ENCODE measurements at places on chromosomes 2 and 18. TPM values are rescaled to one million over a fixed set of nuclear protein-coding genes. Genes with fewer than 3 reads are reported as not detected.

Gene FMNL2
- total RNA-seq, result 5.7 TPM

Gene ANKRD29
- 3.3 TPM for total RNA-seq

Gene LONRF2
- 29.7 TPM for total RNA-seq

Gene PTPN18
- 19.5 TPM for total RNA-seq

Gene REG1A
- not detected for total RNA-seq

Gene MCFD2
- 47.4 TPM for total RNA-seq

Gene RNU2-63P
- not detected for total RNA-seq

Gene POTEE
- total RNA-seq, result not detected

Gene C2orf78
- total RNA-seq, result not detected

Gene GNLY
- total RNA-seq, result 1.4 TPM

Gene MCM6
- 5.0 TPM for total RNA-seq

Gene NAT8
- total RNA-seq, result not detected

- no peak for DNase-seq
Observed at GRCh38 chr18:286515-287310, 18.9 kb upstream of the THOC1 start.

DNA sequence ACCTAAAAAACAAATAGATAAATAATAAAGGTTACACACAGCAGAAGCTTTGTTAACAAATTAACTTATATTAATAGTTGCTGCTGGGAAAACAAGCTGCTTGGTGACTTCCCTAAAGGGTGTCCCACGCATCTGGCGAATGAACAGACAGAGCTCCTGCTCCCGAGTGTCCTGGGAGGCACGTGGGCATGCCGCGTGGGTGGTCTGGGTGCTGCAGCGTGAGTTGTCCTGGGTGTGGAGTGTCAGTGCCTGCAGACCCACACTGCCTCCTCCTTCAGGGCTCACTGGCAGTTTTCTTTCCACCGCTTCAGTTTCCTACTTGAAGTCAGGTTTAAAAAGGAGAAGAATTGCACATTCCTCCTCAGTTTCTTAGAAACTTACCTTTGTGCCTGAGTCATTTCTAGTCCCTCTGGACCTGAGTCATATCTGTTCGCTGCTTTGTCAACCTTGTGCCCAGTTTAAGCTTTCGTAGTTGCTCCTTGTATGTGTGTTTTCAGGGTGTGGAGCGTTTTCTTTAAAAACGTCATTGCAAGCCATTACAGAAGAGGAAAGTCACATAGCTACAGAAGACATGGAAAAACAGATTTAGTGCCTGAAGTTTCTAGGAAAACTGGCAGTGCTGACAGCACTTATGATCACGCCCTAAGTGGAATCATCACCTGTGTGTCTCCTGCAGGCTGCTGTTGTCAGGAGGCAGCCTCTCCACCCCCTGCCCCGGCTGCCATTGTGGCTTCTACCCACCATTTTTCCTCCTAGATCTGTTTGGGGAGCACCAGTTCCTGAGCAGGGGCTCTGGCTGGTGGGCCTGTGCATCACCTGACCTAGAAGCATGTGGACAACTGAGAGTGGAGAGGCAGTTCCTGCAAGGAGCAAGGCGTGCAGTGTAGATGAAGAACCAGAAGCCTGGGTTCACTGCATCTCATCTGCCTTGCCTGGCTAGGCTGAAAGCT is 24.5 kb downstream of the IMPA2 start:
- DNase-seq, result no peak

DNA sequence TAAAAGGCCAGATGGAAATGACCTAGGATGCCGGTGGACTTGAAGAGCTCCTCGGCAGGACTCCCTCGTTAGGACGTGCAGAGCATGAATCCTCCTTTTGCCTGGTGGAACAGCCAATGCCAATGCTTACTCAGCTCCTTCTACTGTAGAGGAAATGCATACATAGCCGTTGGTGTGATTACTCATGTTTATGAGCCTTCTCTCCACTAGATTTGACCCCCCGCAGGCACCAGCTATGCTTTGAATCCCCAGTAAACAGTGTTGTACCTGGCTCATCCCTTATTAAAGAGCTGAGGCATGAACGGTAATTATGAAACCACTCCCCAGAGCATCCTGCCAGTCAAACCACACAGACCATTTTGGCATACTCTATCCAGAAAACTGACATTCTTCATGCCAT is 172.8 kb downstream of the ANTXR1 start:
- DNase-seq, result no peak

DNA sequence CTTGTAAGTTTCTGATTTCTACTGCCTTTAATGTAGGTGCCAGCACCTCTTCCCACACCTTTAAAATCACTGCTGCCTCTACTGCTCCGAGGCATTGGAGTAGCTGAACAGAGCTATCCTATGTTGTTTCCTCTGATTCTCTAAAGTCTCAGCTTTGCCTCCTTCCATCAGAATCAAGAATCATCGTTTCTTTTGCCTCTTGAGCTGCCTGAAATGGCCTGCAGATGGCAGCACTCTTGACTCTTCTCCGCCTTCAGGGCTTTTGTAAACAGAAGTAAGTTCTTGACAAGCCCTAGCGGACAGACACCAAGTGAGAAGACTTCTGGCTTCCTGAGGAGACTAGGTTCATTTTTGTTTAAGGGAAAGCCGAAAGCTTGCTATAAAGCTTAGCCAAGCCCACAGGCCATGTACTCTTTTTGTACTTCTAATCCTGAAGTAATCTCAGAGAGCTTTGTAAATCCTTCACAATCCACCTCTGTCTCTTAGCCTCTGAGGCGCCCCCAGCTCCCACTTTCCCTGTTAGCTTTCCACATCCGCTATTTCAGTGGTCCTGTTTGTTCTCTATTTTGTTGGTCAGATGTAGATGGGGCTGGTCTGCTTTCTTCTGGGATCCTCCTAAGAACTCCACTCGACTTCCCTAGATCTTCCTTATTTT is 48.4 kb downstream of the GTF3C3 start:
- peak; percentile 40 for DNase-seq

GRCh38 chr2:239831001-239831731 is 194.0 kb downstream of the NDUFA10 start:
- no peak for DNase-seq

DNA sequence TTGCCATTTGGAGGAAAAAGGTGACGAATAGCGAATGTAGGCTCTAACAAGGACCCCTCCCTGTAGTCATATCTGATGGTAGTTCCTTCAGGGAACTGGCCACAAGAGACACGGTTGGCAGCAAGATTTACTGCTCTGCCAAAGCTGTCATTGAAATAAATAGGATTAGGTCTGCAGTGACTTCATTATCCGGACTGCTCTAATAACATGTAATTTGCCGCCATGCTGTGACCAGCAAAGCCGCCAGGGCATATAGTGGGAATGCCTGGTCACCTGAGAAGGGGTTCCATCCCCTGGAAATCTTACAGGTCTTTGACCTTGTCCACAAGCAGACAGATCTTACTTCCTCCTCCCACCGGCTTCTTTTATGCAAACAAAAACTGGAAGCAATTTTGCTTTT is 59.4 kb upstream of the LAPTM4A start:
- no peak for DNase-seq

- no peak for DNase-seq
Observed at GRCh38 chr2:202909394-202910192, 1.9 kb downstream of the WDR12 start.

GRCh38 chr2:85997017-85997970 is 108.4 kb downstream of the POLR1A start:
- no peak for DNase-seq

DNA sequence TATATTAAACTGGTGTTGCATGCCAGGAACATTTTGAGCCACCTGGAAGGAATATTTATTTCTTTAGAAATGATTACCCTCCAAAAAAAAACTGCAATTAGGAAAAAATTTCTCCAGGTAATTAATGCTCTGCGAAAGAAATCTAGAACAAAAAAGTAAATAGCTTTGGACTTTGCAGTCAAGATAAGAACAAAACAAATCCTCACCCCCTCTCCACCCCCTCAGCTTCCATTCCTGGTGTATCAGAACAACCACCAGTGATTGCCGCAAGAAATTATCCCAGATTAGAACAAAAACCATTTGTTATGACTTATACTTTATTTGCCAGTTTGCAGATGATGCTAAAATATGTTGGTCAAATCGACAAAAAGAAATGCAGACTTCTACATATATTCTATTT is 17.0 kb upstream of the TCF7L1 start:
- DNase-seq, result no peak

DNA sequence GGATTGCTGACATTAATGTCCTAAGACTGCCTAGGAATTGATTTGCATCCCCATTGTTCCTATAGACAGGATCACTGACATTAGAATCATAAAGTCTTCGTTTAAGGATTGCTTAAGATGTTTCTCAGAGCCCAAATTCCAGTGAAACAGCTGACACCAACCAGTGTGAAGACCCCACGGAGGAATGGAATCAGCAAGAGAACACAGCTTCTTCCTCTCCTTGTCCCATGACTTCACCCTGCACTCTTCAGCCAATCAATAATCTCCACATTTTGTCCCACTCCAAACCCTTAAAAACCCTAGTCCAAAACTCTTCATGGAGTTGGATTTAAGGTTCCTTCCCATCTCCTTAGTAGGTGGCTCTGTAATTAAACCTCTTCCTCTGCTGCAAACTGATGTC is 157.0 kb upstream of the NDUFV2 start:
- DNase-seq, result no peak

GRCh38 chr18:396251-396555 is 104.3 kb downstream of the COLEC12 start:
- DNase-seq, result no peak

GRCh38 chr18:30359521-30359920 is 683.0 kb downstream of the DSC3 start:
- DNase-seq, result no peak

DNA sequence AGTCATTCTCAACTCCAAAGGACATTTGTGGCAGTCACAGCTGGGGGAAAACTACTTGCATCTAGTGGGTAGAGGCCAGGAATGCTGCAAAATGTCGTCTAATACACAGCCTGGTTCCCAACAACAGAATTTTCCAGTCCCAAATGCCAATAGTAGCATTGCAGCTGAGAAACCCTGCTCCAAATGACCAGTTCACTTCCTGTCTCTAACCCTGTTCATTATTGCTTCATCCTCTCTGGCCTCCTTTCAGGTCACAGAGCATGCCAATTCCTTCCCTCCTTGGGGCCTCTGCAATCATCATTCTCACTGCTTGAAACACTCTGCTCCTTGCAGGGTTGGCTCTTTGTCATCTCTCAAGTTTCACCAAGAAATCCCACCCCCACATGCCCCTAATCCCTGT is 139.1 kb downstream of the IRS1 start:
- DNase-seq, result peak; percentile 56

DNA sequence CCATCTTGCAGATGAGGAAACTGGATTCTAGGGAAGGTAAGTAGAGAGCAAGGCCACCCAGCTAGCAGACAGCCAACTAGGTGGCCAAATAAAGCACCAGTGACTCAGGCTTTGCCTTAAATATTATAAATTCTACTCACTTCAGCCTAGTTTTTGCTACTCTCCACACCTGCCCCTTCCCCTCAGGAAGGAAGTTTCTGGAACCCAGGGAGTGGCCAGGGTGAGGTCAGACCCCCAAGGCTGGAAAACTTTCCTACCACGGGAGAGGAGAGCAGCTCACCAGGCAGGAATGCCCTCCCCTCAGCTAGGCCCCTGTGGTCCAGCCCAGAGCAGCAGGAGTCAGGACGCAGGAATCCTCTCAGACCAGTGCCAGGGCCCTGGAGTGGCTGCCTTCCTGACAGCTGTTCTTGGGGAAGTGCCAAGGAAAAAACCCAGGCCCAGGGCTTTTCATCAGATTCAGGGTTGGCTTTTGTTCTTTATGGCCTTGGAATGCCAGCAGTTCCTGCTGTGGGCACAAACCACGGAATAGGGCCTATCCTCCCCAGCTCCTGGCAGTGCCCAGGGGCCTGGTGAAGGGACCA is 5.1 kb upstream of the PAX8 start:
- no peak for DNase-seq

DNA sequence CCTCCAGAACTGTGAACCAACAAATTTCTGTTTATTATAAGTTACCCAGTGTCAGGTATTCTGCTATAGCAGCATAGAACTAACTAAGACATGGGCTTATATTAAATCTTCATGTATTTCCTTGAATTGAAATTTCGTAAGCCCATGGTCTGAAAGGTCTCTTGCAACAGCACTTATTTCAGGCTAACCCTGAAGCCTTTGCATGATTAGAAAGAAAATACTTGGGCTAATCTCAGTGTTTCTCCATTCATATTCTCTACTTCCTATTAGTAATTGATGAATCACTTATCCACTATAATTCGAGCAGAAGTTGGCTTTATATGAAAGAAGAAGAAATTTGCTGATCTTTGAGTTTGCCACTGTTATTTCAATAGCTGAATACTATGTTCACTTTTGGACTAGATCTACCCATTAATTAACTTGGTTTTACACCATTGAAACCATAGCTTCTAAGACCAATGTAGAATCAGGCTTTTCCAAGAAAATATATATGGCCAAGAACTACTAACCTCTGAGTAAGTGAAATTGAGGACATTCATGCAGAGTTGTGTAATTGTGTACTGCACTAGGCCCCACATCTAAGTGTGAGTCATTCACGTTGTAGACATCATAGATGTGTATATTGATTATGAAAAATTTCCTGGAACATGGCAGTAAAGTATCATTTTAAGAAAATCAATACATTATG is 731.6 kb downstream of the SOCS6 start:
- no peak for DNase-seq

GRCh38 chr2:35548171-35548570 is 807.4 kb upstream of the CRIM1 start:
- no peak for DNase-seq

DNA sequence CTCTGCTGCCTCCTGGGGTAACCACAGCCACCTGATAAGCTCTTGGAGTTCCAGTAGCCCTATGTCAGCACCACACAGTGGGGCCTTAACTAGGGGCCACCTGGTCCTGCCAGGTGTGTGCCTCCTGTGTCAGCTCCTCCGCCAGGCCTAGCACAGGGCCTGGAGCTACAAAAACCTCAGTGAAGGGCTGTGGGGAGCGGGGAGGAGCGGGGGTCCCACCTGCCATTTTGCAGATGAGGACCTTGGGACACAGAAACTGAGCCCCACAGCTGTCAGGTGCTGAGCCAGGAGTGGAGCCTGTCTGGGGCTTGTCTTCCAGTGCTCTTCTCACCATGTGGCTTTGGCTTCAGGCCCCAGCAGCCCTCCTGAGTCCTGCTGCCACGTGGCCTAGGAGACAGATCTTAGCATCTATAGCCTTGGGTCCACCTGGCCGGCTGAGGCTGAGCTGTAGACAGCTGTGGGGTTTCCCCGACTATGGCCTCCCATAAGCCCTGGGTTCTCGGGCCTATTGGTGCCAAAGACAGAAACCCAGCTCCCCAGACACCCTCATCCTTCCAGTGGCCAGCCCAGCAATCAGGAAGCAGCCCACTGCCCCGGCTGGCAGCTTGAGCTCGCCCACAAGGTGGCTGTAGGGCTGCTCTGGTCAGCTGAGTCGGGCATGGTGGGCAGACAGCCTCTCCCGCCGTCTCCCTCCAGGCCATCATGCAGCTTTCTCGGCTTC is 104.5 kb upstream of the MCFD2 start:
- DNase-seq, result no peak

- DNase-seq, result peak; percentile 82
Observed at GRCh38 chr2:231673348-231673770, 35.0 kb upstream of the PTMA start.
